ENCODE measurements at places on chromosomes 13 and 19. TPM values are rescaled to one million over a fixed set of nuclear protein-coding genes. Genes with fewer than 3 reads are reported as not detected.
A peak's percentile ranks its signal among the peaks of the same experiment; 100 is the strongest.

- peak; percentile 76 for DNase-seq
Measured at GRCh38 chr13:110280985-110281688, 25.8 kb downstream of the COL4A1 start.

MISP3 gene
- under 0.01 TPM for total RNA-seq

THSD1 gene
- 9.9 TPM for total RNA-seq

DNA sequence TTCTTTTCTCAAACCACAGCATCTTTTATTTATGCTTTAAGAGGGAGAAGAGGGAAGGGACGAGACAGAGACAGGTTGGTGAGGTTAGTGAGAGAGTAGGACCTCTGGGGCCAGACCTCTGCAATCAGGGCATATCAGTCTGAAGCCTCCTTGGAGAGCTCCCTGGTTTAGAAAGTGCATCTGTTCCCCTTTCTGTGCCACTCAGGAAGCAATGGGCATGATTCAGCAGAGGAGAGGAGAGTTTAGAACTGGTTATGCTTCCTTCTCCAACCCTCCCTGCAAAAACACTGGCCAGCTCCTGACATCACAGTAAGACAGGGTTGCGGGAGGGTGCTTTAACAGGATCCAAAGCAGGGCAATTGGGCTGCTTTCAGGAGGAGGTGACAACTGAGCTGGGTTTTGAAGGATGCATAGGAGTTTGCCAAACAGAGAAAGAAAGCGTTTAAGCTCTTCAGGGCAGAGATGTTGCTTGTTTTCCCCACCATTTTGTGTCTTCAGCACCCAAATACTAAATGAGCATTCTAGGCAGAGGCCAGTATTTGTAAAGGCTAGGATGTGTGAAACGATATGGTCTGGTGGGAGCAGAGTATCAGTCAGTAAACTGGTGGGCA, 33.1 kb downstream of the CERS4 start:
- no peak for DNase-seq

DNA sequence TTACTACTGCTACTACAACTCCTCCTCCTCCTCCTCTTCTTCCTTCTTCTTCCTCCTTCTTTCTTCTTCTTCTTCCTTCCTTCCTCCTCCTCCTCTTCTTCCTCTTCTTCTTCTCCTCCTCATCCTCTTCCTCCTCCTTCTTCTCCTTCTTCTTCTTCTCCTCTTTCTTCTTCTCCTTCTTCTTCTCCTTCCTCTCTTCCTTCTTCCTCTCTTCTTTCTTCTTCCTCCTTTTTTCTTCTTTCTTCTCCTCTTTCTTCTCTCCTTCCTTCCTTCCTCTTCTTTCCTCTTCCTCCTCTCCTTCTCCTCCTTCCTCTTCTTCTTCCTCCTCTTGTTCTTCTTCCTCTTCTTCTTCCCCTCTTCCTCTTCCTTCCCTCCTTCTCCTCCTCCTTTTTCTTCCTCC, 94.7 kb upstream of the MYO16 start:
- DNase-seq, result no peak

- no peak for DNase-seq
Measured at GRCh38 chr19:2255982-2256685, at the start of gene JSRP1. Gene JSRP1, minus strand, starts transcription at chr19:2256417. Its CDS starts 1,103 bp downstream, at chr19:2255314.

ZNF554 gene
- 3.5 TPM for total RNA-seq

GJB6 gene
- total RNA-seq, result not detected

CACNG8 gene
- under 0.01 TPM for total RNA-seq

RFPL4A gene
- total RNA-seq, result not detected

SHC2 gene
- total RNA-seq, result 0.43 TPM

- peak; percentile 51 for DNase-seq
Measured at GRCh38 chr19:9917321-9917720, 19.0 kb downstream of the OLFM2 start.

DNA sequence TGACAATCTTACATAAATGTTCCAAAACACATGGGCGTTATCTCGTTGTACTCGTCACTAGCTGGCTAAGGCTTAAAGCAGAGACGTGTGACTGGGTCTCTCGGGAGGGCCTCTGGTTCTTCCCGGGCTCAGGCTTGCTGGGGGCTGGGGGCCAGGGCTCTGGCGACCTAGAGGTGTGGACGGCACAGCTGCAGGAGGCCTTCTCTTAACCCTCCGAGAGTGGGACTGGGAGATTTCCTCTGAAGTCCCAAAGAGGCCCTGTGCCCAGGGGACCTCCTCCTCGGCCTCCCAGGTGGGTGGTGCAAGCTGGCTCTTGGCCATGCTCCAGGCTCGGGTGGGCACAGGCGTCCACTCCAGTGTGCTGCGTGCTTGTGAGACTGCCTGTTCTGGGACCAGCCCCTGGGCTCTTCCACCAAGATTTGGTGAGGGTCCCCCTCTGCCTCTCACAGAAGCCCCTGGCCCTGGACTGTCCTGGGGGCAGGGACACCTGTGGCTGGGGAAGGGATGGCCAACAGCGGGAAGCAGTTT, 2.2 kb downstream of the CAPS start:
- no peak for DNase-seq

DNA sequence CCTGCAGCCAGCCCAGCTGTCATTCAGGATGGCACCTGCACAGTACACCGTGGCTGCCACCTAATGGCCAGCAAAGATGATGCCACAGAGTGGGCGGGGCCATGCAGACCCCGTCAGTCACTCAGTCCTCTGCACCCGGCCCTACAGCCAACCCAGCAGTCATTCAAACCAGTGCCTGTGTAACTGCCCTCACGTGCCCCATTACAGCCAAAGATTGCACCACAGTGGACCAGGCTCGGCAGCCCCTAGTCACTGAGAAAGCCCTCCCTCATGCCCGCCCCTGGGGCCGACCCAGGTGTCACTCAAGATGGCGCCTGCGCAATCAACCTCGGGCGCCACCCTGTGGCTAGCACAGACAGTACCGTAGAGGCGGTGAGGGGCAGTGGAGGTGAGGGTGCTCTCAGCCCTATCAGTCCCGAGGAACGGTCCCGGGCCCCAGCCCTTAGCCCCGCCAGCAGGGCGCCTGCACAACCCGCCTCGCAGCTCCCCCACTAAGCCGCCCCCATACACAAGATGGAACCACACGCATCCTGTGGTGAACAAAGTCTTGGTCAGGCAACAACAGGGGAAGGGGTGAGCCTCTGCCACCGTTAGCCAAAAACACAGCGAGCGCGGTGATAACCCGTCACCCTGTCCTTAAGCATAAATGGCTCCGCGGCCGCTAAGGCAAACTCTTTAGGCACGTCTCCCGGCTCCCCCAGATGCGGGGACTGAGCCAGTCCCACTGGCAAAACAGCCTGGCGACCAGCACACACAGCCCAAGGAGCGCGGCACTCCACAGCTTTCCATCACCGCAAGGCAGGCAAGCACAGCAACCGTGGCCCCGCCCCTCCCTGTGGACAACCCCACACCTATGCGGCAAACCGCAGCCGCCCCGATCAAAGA, 2.3 kb downstream of the PEG3 start:
- peak; percentile 32 for DNase-seq

DNA sequence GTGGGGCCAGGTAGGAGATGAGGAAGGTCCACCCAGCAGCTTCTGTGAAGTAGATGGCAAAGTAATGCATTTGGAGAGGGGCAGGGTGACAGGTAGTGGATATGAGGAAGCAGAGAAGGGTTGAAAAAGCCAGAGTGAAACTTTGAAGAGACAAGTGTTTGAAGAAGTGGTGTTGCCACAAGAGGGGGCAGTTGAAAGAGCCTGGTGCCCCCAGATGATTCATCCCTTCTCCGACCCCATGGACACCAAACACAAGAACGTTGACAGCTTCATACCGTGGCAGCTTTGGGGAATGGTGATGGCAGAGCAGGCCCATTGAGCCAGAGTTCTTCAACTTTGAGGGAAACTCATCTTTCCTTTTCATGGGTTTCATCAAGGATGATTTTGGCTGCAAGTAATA, 19.9 kb downstream of the IFNL3 start:
- no peak for DNase-seq

SRRM5 gene
- total RNA-seq, result under 0.01 TPM

DNA sequence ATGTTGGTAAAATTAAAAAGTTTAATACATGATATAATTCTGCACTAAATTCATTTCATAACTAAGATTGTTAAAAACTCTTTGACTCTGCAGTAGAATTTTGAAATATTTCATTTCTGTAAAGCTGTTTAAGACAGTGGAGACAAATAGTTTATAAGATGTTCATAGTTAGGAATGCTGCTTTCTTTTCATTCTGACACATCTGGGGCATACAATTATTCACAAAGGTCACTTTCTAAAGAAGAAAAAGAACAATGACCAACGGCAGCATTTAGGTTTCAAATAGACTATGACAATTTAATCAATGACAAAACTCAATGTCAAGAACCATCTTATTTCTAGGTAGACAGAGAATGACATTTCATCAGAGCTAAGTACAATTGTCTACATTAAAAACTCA, 1422.1 kb downstream of the PCDH9 start:
- DNase-seq, result peak; percentile 5

DNA sequence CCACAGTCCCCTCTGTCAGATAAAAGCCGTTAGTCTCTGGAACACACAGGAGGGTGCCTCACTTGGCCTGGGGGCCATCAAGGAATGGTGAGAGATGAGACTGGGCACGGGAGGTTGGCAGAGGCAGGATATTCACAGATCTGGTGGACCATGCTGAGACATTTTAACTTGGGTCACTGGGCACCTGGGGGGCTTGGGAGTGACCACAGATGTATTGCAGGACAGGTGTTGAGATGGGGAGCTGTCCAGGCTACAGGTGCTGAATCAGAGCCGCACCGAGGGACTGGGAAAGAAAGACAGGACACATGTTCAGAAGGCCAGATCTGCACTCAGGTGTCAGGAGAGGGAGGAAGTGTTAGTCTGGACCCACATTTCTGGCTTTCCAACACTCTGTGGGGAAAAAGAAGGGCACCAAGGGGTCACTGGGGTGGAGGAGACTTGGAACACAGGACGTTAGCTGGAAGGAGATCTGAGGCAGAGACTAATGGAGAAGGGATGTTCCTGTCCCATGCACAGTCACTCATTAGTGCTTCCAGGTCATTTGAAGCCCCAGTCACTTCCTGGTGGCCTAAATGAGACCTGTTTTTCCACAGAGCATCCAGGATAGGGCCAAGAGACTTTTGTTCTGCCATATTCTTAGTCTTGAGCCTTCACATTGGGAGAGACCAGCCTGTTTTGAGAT, 56.1 kb downstream of the CHST8 start:
- no peak for DNase-seq
